ENCODE measurements at places on chromosomes 13 and 19. TPM values are rescaled to one million over a fixed set of nuclear protein-coding genes. Genes with fewer than 3 reads are reported as not detected.

GRCh38 chr19:56778351-56778750 is 62.2 kb downstream of the PEG3 start:
- no peak overlapping the region for H3K27ac ChIP-seq
- DNase-seq, result no peak
- H3K4me3 ChIP-seq, result no peak overlapping the region
- H3K36me3 ChIP-seq, result no peaks in the 10 kb centered on the region
- H3K4me1 ChIP-seq, result no peaks in the 10 kb centered on the region
- H3K27me3 ChIP-seq, result no peaks in the 10 kb centered on the region

PEAK3 gene
- total RNA-seq, result 0.25 TPM

- H3K4me1 ChIP-seq, result no peaks in the 10 kb centered on the region
- no peaks in the 10 kb centered on the region for H3K27me3 ChIP-seq
- H3K27ac ChIP-seq, result no peak overlapping the region
- H3K4me3 ChIP-seq, result no peak overlapping the region
- no peak for DNase-seq
Observed at GRCh38 chr19:13057147-13057572, 45.5 kb downstream of the LYL1 start.

RFPL4A gene
- total RNA-seq, result 0.99 TPM

- no peaks in the 10 kb centered on the region for H3K36me3 ChIP-seq
- H3K4me3 ChIP-seq, result no peak overlapping the region
- H3K4me1 ChIP-seq, result no peaks in the 10 kb centered on the region
- no peak for DNase-seq
- H3K27me3 ChIP-seq, result no peaks in the 10 kb centered on the region
Observed at GRCh38 chr13:24159357-24159756, 1.2 kb upstream of the SPATA13 start.

GRCh38 chr13:26726684-26727083 is 33.9 kb downstream of the GPR12 start:
- no peaks in the 10 kb centered on the region for H3K27me3 ChIP-seq
- DNase-seq, result no peak
- H3K27ac ChIP-seq, result no peak overlapping the region
- no peak overlapping the region for H3K4me3 ChIP-seq

GRCh38 chr19:41755328-41755913 is at the start of gene CEACAM6:
TSS of gene CEACAM6 (plus strand) at chr19:41755530. CDS start at chr19:41755639, 109 bp downstream.
- no peak within 1 kb of the TSS for H3K27ac ChIP-seq
- H3K27me3 ChIP-seq, result no peaks in the 10 kb centered on the region
- no peaks in the 10 kb centered on the region for H3K4me1 ChIP-seq
- no peak within 1 kb of the TSS for H3K4me3 ChIP-seq
- no peak for DNase-seq

DNA sequence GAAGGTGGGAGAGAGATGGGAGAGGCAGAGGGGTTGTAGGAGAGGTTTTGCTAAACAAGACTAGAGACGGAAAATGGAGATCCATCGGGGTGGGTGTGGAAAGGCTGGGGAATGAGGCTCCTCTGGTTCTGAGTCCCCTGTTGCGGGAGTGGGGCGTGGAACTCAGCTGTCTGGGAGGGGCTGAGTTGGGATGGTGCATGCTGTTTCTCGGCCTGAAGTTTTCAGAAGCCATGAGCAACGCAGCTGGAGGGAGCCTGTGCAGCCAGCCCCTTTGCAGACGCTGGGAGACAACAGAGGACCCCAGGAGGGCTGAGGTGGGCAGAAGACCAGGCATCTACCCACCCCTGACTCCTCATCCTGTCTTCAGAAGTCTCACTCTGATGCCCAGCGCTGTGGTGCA is 7.4 kb upstream of the GIPR start:
- H3K27ac ChIP-seq, result no peak overlapping the region
- no peak overlapping the region for H3K4me3 ChIP-seq
- H3K4me1 ChIP-seq, result no peaks in the 10 kb centered on the region
- H3K27me3 ChIP-seq, result no peaks in the 10 kb centered on the region
- no peak for DNase-seq

GRCh38 chr19:54209058-54209810 is 8.6 kb downstream of the RPS9 start:
- H3K4me3 ChIP-seq, result no peak overlapping the region
- H3K36me3 ChIP-seq, result peaks cover 34% of the 10 kb centered on the region
- peak; percentile 65 for DNase-seq
- H3K4me1 ChIP-seq, result peaks cover 78% of the 10 kb centered on the region
- H3K27ac ChIP-seq, result peak overlapping the region; percentile 86

GRCh38 chr19:14677464-14677863 is 2.8 kb upstream of the ADGRE3 start:
- H3K36me3 ChIP-seq, result no peaks in the 10 kb centered on the region
- H3K4me3 ChIP-seq, result no peak overlapping the region
- H3K27ac ChIP-seq, result no peak overlapping the region
- no peak for DNase-seq

DNA sequence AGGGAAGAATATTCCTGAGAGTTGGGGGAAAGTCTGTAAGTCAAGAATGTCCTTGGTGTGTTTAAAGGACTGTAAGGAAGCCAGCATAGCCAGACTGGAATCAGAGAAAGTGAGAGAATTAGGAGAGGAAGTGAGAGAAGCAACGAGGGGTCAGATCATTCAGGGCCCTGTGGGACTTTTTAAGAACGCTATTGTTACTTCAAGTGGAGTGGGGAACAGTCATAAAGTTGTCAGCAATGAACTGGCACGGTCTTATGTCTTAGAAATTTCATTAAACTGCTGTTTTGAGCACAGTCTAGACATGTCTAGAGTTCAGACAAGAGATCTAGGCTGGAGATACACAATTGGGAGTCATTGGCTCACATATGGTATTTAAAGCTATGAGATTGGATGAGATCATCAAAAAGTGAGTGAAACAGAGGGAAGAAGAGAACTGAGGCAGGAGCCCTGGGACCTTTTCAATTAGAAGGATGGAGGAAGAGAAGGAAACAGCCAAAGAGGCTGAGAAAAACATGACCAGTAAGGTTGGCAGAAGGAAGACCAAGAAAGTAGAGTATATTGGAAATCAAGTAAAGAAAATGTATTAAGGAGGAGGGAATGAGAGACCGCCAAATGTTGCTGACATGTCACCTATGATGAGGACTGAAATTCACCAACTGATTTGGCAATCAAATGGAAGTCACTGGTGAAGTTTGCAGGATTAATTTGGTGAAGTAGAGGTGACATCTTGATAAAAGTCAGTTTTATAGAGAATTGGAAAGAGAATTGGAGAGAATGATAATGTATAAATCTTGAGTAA is 263.5 kb downstream of the GPC5 start:
- no peaks in the 10 kb centered on the region for H3K4me1 ChIP-seq
- H3K4me3 ChIP-seq, result no peak overlapping the region
- no peaks in the 10 kb centered on the region for H3K36me3 ChIP-seq
- no peak overlapping the region for H3K27ac ChIP-seq

DNA sequence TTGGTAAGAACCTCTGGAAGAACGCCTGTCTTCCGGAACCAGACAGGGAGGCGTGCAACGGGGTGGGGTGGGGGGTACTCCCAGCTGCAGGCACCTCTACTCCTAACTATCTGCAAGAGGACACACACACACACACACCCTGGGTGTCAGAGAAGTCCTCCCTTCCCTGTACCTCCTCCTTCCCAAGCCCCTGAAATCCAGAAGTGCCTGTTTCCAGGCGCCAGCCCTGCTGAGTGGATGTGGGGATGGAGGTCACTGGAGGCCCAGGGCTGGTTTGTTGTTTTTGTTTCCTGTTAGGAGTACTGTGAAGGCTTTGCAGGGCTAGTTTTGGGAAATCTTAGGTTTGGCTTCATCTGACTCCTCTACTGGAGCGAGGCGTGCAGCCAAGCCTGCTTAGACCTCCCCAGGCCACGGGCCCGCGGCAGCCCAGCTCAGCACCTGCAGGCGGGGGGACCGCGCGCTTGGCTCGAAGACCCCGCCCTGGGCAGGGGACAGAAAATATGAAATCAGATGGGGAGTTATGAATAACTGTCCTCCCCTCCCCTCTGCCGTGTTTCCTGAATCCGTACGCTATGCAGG is 36.4 kb downstream of the SOX1 start:
- H3K4me1 ChIP-seq, result no peaks in the 10 kb centered on the region
- DNase-seq, result no peak
- H3K4me3 ChIP-seq, result no peak overlapping the region
- peaks cover 3% of the 10 kb centered on the region for H3K27me3 ChIP-seq
- no peak overlapping the region for H3K27ac ChIP-seq

DNA sequence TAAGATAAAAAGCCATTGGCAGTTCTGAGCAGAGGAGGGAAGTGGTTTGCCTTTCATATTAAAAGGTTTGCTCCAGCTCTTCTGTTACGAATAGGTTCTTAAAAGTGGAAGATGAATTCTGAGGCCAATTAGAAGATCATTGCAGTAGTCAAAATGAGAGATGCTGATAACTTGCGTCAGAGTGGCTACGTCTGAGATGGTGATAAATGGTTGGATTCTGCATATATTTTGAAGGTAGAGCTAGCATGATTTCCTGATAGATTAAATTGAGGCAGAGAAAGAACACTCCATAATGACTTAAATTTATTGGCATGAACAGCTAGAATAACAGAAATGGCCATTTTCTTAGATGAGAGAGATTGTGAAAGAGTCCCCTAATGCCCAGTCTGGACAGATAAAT is 652.6 kb downstream of the DACH1 start:
- H3K27me3 ChIP-seq, result no peaks in the 10 kb centered on the region
- H3K27ac ChIP-seq, result no peak overlapping the region
- no peak for DNase-seq
- no peaks in the 10 kb centered on the region for H3K4me1 ChIP-seq

DNA sequence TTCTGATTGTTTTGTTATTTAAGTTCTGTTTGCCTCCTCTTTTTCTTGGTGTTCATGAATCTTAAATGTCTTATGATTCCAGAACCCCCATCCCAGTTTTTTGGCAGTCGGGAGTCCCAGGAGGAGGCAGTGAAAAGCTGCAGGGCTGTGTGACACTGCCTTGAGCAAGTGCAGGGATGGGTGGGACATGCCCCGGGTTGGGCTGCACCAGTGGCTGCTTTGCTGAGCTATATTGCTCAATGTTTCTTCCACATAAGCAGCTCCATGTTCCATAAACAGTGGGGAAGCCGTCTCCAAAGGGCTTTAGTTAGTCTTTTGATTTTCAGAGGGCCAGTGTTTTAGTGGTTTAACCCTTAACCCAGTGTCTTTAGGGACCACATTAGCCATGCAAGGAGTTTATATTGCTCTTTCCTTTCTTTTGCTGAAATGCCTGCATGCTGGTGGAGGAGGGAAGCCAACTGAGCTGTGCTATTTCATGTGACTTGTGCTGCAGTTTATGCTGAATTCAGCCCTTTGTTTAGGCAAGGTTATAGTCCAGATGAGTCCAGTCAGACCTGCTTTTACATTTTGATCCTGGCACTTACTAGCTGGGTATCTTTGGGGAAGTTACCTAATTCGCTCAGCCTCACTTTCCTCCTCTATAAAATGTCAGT is 13.1 kb downstream of the ATP8A2 start:
- no peaks in the 10 kb centered on the region for H3K27me3 ChIP-seq
- H3K36me3 ChIP-seq, result no peaks in the 10 kb centered on the region
- no peak overlapping the region for H3K27ac ChIP-seq
- DNase-seq, result no peak
